ENCODE measurements at places on chromosomes 2 and 18. TPM values are rescaled to one million over a fixed set of nuclear protein-coding genes. Genes with fewer than 3 reads are reported as not detected.

GRCh38 chr18:6055711-6056110 lies 160.4 kb upstream of the TMEM200C start:
- H3K4me1 ChIP-seq = no peaks in the 10 kb centered on the region
- no peak overlapping the region for H3K4me3 ChIP-seq
- no peak overlapping the region for H3K27ac ChIP-seq

DNA sequence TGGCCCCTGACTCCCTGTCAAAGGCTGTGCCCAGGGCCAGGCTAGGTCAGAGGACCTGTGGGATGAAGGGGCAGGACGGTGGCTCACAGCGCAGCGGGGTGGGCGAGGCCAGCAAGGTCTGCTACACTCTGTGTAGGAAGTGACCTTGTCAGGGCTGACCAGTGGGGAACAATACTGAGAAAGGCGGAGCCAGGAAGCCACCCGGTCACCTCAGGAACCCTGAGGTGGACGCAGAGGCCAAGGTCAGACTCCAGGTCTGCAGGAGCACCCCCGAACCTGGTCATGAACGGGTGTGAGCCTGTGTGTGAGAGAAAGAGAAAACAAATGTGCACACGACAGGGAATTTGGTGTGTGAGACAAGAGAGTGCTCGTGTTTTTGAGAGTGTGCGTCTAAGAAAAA lies 72.3 kb downstream of the SMAD7 start:
- no peaks in the 10 kb centered on the region for H3K4me1 ChIP-seq
- H3K4me3 ChIP-seq = no peak overlapping the region

- H3K27me3 ChIP-seq = no peaks in the 10 kb centered on the region
- H3K27ac ChIP-seq = no peak overlapping the region
- H3K36me3 ChIP-seq = no peaks in the 10 kb centered on the region
- no peaks in the 10 kb centered on the region for H3K4me1 ChIP-seq
- no peak overlapping the region for H3K4me3 ChIP-seq
- DNase-seq = no peak
These were observed 35.7 kb upstream of the ALPP start for GRCh38 chr2:232342635-232343565.

- no peaks in the 10 kb centered on the region for H3K4me1 ChIP-seq
- H3K4me3 ChIP-seq = no peak overlapping the region
- H3K27me3 ChIP-seq = no peaks in the 10 kb centered on the region
- H3K27ac ChIP-seq = no peak overlapping the region
- no peaks in the 10 kb centered on the region for H3K36me3 ChIP-seq
These were observed 116.5 kb upstream of the LYPD6 start for GRCh38 chr2:149213764-149214493.

Gene NEU2
- not detected for total RNA-seq

Measured in colonic mucosa (tissue), 4 donors.